ENCODE measurements at places on chromosomes 3 and 15. TPM values are rescaled to one million over a fixed set of nuclear protein-coding genes. Genes with fewer than 3 reads are reported as not detected.

The NOX5 gene
- polyA plus RNA-seq = 0.30 TPM

- DNase-seq = no peak
Observed at GRCh38 chr15:57927091-57927631, 138.3 kb downstream of the ALDH1A2 start.

The CEP19 gene
- polyA plus RNA-seq = 2.3 TPM

- DNase-seq = no peak
Observed at GRCh38 chr15:87470923-87471322, 785.6 kb downstream of the NTRK3 start.

DNA sequence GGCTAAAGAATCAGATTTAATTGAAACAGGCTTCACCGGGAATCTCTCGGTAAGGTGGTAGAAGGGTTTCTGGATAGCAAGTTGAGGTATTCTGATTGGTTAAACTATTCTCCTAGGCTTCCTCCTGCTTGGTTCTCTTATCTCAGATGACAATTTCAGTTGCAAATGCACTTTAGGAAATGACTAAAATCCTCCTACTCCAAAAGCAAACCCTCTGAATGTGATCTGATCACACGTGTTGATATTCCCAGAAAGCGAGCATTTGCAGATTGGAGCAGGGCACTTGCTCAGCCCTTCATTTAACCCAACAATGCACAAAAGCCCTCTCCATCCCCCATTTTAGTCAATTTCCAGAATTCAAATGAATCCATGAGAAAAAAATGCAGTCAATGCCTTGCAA lies 55.6 kb upstream of the ICE2 start:
- no peak for DNase-seq

DNA sequence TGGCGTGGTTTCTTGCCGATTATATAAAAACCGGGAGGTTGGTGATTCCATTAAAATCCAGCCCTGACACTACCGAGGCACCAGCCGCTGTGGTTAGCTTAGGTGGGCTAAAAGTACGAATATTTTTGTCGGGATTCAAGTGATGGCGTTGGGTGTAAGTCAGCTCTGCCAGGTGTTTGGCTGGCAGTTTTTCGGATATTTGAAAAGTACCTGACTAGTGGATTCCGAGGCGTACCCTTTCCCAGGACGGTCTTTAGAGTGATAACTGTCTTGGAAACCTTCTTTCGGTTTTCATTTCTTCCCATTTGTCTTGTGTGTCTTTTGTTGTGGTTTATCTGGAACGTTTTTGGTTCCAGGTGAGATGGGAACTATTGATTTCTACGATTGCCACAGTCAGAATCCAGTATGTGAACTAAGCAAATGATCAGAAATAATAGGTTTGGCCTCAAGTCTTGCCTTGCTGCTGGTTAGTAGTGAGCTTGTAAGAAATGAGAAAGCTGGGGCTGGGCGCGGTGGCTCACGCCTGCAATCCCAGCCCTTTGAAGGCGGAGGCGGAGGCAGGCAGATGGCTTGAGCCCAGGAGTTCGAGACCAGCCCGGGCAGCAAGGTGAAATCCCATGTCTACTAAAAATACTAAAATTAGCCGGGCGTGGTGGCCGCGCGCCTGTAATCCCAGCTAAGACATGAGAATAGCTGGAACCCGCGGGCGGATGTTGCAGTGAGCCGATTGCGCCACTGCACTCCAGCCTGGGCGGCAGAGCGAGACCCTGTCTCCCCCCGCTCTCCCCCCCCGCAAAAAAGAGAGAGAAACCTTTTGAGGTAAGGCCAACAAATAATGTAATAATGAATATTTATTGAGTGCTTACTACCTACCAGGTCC lies 1.4 kb downstream of the FYTTD1 start:
- DNase-seq = peak; percentile 29

DNA sequence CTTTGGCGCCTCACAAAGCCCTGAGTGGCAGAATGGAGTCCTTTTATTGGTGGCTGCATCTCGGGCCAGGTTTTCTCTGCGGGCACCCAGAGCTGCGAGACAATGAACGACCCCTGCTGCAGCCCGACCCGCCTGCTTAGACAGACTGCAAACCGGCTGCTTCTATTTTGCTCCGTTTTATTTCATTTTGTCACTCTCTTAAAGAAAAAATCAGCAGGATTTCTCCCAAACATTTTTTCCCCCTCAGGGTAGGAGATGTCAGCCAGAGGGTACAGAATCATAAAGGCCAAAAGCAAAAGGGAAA lies 64.8 kb downstream of the OXNAD1 start:
- no peak for DNase-seq

- no peak for DNase-seq
Observed at GRCh38 chr3:32960404-32961170, 9.1 kb downstream of the CCR4 start.

DNA sequence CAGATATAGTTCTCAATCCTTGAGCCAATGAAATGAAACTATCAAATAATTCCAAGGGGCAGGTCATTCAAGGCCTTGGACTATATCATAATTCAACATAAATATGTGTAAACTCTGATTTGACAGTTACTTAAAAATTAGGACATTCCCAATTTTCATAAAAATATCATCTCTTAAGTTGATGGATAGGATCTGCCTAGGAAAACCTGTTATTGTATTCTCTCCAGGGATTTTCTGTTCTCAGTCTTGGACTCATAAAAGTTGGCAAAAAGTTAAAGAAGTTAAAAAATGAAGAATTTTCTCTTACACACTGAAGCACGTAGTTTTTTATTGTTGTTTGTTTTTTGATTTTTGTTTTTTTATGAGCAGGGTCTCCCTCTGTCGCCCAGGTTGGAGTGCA lies 109.0 kb downstream of the TP63 start:
- DNase-seq = no peak

- no peak for DNase-seq
Observed at GRCh38 chr3:172846706-172847105, 96.2 kb downstream of the ECT2 start.

- no peak for DNase-seq
Observed at GRCh38 chr15:77021803-77022381, 27.0 kb downstream of the PSTPIP1 start.

DNA sequence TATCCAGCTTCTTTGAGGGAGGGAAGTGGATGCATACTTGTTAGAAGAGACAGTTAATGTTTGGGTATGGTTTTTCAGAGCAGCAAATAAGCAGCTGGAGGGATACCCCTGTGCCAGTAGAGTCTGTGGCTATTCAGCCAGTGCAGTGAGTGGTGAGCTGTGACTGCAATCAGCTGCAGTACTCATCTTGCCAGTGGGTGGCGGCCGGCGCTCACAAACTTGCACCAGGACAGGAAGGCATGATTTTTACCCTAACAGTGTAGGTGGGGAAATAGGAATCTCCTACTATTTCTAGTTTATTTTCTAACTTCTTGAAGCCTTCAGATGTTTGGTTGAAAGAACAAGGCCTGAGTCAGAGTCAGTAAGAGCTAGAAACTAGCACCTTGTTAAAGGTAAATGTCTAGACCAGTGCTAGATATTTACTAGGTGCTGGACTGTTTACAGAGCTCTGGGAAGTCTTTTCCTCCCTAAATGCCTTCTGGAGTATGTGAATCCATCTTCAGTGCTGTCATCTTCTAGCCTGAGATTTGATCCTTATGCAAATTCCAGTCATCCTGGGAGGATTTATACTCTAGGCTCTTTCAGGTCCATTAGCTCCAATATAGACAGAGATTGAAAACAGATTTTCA lies 23.6 kb downstream of the TIMP4 start:
- no peak for DNase-seq

GRCh38 chr3:111923095-111923771 lies 55.6 kb upstream of the ABHD10 start:
- no peak for DNase-seq

DNA sequence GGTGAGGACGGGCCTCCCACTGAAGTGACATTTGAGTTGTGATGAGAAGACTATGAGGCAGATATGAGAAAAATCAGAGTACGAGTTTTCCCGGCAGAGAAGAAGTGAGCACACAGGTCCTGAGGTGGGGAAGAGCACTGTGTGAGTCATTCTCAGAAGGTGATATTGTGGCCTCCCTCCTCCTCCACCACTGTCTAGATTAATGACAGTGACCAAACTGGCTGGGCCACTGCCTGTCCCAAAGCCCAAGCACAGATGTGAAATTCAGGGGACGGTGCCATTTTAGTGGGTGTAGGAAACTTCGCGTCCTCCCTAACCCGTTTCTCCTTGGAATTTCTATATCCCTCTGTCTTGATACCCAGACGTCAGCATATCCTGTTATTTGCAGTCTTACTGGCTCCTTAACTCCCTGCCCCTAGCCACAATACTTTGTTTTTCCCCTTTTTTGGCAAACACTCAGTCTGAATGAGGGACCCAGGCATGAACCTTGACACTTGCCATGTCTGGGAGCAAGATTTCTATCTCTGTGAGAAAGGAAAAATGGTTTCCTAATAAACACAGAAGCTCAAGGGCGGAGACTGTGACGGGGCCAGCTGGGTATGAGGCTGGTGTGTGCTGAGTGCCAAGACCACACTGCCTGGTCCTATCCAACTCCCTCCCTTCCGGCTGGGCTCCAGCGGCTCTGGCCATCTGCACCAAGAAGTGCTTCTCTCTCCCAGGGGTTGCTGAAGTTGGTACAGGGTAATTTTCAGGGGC lies 15.2 kb downstream of the PRICKLE2 start:
- no peak for DNase-seq

GRCh38 chr3:105885256-105885655 lies 16.4 kb upstream of the CBLB start:
- DNase-seq = no peak

- no peak for DNase-seq
Observed at GRCh38 chr15:92864127-92864814, 35.9 kb upstream of the CHD2 start.

- no peak for DNase-seq
Observed at GRCh38 chr3:188021502-188022040, 132.4 kb upstream of the LPP start.

GRCh38 chr15:47724346-47724745 lies 7.0 kb downstream of the SEMA6D start:
- no peak for DNase-seq

GRCh38 chr3:113055201-113055600 lies 64.4 kb downstream of the GTPBP8 start:
- DNase-seq = no peak

- no peak for DNase-seq
Observed at GRCh38 chr3:120029749-120030148, 64.5 kb downstream of the GSK3B start.

The RRP9 gene
- polyA plus RNA-seq = 15.9 TPM

DNA sequence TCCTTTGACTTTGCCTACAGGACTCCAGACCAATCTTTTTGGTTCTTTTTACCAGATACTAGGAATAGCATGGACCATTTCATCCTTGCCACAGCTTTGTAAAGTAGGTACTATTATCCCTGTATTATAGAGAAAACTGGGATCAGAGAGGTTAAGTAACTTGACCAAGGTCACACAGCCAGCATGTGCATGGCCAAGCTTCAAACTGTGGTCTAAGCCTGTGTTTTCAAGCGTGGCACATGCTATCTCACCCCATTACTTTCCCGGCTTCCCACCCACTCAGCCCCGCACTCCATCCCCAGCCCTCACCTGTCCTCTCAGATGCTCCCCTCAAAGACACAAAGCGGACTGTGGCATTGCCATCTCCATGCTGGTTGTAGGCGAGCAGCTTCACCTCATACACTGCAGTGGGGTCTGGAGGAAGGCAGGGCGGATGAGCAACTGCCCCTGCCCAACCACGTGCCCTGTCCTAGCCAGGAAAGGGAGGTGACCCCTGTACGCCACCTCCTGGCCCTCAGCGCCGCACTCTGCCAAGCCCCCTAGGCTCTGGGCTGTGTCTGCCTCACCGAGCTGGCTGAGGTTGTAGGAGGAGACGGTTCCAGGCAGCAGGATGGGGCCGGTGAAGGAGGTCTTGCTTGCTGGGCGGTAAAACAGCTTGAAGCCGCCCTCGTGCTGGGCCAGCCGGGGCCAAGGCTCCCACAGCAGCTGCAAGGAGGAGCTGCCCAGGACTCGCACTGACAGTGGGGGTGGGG lies 25.7 kb downstream of the RNU5B-1 start:
- no peak for DNase-seq

DNA sequence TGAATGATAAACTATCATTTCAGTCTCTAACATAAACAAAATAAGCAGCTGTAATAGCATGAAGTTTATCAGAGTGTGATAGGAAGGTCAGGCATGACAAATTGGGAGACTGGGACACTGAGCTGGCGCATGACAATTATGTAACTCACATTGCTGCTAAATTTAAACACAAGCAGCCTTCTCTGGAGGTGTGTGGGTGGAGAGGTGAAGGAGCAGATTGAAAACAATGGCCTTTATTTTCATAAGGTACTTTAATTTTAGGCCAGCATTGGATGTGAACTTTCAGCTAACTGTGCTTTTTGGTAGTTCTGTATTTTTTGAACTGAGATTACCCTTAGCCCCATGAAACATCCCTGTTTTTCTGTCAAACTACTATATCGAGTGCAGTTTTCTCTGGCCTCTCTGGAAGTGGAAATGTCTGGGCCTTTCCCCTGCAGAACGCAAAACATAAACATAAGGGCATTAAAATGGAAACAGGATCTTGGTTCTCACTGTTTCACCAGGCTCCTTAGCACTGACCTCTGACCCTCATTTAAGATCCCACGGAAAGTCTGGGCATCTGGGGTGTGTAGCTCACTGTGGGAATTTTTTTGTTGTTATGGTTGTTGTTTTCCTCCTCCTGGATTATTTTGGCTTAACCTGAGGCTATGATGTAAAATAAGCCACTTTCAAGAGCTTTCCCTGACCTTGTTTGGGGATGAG lies 160.1 kb upstream of the DPH6 start:
- no peak for DNase-seq

DNA sequence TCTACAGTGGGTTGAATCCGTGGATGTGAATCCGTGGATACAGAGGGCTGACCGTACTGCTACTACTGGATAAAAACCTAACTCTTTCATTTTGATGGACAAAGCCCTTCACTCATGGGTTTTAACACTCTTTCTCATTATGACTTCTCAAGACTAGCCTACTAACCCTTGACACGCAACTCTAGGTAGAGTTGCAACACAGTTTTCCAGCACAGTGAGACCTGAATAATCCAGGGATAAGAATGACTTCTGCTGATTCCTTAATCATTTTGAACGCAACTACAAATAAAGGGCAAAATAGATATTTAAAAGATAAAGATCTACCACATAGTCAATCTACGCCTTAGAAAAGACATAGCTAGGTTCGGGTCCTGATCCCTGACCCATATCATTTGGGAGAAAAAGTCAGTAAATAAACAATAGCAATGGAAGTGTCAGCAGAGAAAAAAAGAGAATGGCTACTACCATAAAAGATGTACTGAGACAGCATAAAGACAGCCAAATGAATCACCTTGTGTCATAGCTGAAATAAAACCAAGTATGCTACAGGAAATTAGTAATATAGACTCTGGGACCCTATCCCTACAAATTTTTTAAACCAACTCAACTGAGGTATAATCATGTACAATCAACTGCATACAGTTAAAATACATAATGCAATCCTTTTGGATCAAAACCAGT lies 87.6 kb downstream of the DPH6 start:
- DNase-seq = no peak

The SST gene
- not detected for polyA plus RNA-seq
